Stimulated activated CD8-positive, alpha-beta memory T cell treated with anti-CD3 and anti-CD28 coated beads, Interleukin-2, amount 100 ng/mL, for 1 hour (primary cell): ENCODE measurements at places on chromosomes 2 and 18.

DNA sequence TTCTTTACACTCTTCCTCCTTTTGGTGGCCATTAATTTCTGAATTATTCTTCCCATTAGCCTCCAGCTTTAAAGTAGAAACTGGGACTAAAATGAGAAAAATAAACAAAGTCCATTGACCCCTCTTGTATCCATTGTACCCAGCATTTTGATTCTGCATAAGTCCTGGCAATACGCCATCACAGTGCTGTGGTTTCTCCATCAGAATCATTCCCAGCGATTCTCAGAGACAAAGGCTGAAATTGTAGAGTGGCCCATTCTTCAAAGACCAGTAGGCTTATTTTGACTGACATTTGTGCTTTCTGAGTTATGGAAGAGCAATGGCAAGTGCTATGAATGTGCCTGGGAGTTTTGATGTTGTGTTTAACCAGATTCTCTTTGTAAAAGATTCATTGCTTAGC is 199.3 kb upstream of the GALNT5 start:
- DNase-seq: no peak

DNA sequence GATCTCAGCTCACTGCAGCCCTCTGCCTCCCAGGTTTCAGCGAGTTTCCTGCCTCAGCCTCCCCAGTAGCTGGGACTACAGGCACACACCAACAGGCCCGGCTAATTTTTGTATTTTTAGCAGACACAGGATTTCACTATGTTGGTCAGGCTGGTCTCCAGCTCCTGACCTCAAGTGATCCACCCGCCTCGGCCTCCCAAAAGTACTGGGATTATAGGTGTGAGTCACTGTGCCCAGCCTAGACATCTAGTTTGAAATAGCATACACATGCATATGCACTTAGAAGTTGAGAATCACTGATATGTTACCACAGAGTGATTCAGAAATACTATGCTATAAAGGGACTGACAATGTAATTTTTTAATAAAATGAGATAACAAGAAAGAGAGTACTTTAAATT is 69.8 kb upstream of the CDKL4 start:
- no peak for DNase-seq

DNA sequence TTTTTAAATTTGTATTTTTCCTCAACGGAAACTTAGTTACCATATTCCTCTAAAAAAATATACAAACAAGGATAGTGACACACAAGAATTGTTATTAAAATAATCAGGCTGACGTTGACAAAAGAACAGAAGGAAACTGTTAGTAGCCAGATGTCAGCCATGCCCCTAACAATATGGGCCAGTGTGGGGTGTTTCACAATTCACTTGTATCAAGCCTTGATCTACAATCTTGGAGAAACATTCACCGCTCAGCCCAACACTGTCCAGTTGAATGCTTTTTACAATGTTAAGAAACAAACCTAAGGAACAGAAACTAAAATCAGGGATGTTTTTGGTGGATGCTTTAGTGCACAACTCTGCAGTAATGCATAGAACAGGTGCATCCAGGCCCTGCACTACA is 44.6 kb downstream of the TMEFF2 start:
- no peak for DNase-seq

DNA sequence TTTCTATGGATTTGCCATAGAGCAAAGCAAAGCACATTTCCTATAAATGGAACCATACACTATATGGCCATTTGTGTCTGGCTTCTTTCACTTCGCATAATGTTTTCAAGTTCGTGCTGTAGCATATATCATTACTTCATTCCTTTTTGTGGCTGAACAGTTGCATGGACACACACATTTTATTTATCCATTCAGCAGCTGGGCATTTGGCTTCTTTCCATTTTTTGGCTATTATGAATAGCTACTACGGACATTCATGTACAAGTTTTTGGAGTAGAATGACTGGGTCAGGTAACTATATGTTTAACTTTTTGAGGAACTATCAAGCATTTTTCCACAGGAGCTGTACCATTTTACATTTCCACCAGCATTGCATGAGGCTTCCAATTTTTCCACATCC is 10.7 kb upstream of the SELENOI start:
- DNase-seq: no peak

- DNase-seq: no peak
These were observed 443.7 kb downstream of the DSEL start for GRCh38 chr18:67072791-67073190.
